ENCODE measurements at places on chromosomes 7 and 10.

- no peak for DNase-seq
Measured at GRCh38 chr7:68014031-68014736, 1017.6 kb downstream of the TYW1 start.

- no peak for DNase-seq
Measured at GRCh38 chr7:136133551-136133950, 156.4 kb upstream of the MTPN start.

GRCh38 chr7:73452999-73453635 lies 19.5 kb downstream of the FZD9 start:
- no peak for DNase-seq

DNA sequence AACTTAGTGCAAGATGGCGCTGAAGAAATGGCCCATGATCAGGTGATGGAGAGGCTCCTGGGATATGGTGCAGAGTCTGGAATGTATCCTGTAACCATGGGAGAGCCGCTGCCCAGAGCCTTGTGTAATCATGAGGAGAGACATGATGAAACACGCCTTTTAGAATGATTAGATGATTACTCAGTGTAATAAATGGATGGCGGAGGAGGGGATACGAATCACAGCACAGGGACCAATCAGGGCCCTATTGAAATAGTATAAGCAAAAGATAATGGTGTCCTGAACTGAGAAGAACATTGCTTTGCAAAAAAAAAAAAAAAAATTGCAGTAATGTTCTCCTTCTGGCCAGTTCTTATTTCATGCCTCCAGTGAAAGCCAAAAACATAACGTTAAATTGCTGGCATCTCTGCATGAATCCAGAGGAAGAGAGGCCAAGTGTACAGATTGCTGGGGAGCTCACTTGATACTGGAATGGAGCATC lies 668.5 kb upstream of the AUTS2 start:
- no peak for DNase-seq

- no peak for DNase-seq
Measured at GRCh38 chr7:140390466-140391190, 7.7 kb downstream of the SLC37A3 start.

- no peak for DNase-seq
Measured at GRCh38 chr7:112510001-112510742, 29.4 kb downstream of the LSMEM1 start.

DNA sequence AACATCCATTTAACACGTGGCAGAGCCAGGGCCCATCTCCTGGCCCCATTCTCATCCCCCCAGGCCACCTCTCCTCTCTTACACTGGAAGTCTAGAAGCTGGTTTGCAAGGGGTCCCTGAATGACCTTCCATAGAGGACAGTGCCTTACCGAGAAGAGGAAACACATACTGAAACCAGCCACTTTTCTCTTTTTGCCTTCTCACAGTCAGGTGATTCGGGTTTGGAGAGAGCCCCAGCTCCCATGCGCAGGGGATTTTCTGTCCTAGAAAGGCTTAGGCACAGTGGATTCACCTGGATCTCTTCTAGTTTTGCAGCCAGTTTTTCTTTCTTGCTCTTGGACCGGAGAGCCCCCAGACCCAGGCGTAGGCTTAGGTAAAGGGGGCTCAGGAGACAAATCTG lies 334.1 kb upstream of the C7orf33 start:
- no peak for DNase-seq

- peak; percentile 33 for DNase-seq
Measured at GRCh38 chr7:100053215-100053614, 3.6 kb downstream of the ZSCAN21 start.

DNA sequence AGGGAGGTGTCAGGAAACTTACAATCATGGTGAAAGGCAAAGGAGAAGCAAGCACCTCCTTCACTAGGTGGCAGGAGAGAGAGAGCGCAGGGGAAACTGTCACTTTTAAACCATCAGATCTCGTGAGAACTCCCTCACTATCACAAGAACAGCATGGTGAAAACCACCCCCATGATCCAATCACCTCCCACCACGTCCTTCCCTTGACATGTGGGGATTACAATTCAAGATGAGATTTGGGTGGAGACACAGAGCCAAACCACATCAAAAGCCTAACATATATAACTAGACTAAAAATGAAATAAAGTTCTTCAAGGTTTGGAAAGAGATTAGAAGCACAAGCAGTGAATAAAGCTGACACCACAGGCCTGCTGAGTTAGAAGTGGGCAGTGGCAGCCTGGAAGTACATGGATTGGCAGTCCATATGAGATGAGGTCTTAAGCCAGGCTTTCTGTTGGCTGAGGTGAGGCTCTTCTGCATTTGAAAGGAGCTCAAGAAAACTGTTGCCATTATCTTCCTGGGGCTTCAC lies 96.4 kb upstream of the MDFIC start:
- no peak for DNase-seq

- no peak for DNase-seq
Measured at GRCh38 chr7:50336894-50337703, 32.6 kb downstream of the IKZF1 start.
